ENCODE measurements at places on chromosomes 7 and 10.

- DNase-seq: no peak
These were observed 74.2 kb downstream of the TSPAN12 start for GRCh38 chr7:120783721-120784120.

DNA sequence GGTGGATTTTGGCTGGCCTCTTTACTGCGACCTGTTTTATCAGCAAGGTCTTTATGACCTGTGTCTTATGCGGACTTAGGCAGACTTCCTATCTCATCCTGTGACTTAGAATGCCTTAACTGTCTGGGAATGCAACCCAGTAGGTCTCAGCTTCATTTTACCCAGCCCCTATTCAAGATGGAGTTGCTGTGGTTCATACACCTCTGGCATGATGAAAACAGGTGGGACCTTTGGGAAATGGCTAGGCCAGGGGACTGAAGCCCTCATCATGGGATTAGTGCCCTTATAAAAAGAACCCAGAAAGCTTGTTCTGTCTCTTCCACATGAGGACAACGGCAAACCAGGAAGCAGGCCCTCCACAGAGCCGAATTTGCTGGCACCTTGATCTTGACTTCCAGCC lies 172.1 kb upstream of the MYO3A start:
- DNase-seq: no peak

GRCh38 chr7:65907501-65908198 lies 34.8 kb downstream of the VKORC1L1 start:
- no peak for DNase-seq

- no peak for DNase-seq
These were observed 137.3 kb downstream of the ANLN start for GRCh38 chr7:36526863-36527548.

DNA sequence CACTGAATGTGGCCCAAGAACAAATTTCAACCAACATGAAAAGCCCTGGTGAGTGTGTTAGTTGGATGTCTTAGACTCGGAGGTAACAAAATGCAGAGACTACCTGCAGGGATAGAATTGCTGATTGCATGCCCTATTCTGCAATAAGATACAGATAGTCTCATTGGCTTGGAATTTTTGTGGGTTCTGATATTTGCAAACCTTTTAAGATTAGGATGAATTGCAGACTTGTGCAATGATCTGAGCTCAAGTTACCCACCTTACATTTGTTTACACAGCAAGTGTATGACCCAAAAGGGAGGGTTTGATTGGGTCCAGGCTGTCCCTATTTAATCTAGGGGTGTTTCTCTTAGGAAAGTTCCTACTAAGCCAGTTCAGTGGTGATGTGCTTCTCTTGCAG lies 45.4 kb downstream of the GPR37 start:
- DNase-seq: no peak

GRCh38 chr7:121107923-121108498 lies 119.5 kb downstream of the CPED1 start:
- no peak for DNase-seq

DNA sequence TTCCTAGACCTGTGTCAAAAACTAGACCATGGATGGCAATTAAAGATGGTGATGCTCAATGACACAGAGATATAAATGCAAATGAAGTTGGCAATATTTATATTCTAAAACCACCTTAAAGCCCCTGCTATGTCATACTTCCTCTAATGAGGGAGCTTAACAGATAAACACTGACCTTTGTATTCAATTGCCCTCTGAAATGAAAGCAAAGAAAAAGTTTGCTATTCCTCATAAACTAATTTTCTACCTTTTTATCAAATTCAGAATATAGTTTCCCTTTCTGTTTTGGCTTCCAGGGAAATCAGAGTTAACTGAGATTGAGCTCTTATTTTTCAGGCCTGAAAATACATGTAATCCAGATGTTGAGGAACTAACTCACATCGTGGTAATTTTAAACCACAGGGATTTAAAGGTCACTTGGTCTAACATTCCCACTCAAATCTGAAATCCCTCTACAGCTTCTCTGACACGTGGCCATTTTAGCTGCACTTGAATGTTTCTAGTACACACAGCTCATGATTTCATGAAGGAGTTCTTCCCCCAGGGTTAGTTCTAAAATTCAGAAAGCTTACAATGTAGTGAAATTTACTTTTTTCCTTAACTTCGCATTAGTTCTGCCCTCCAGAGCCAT lies 37.9 kb upstream of the ABCB5 start:
- DNase-seq: no peak

DNA sequence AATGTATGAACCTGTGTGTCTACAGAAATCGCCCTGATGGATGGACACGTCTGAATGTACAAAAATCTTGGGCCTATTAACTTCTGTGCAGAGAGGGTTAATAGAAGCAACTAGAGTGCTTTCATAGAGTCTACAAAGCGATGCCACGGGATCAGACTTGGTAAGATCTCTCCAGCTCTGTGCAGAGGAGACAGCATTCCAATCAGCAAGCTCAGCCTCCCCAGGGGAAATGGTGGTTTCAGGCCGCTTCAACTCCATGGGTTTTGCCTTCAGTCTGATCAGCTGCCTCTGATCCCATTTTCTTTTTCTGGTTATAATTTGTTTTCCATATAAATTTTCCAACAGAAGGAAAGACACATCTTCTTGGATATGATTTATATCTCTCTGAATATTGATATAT lies 35.1 kb upstream of the COBL start:
- no peak for DNase-seq

GRCh38 chr7:132410385-132410784 lies 165.9 kb downstream of the PLXNA4 start:
- DNase-seq: no peak

- no peak for DNase-seq
These were observed 53.0 kb downstream of the SMURF1 start for GRCh38 chr7:99090771-99091542.

GRCh38 chr10:104041891-104042535 lies 43.7 kb downstream of the COL17A1 start:
- no peak for DNase-seq

DNA sequence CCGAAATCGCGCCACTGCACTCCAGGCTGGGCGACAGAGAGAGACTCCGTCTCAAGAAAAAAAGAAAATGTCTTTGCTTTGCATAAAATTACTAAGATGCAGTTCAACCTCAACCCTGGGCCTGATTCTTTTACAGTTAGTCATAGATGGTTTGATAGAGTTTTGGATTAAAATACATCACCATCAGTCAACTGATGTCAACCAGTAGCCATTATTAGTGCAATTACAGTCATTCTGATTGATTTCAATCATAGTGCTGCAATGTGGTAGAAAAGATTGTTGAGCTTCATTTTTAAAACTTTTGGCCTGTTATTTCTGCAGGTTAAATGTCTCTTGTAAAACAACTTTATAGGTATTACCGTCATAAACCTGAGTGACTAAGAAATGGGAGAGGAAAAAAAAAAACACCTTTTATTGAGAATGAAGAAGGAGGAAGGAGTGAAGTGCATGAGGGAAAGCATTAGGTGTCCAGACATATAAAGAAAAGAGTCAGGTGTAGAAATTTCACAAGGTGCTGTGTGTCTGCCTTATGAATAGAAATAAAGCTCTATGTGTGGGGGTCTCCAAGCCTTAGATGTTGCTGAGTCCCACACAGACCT lies 150.6 kb downstream of the TRIL start:
- DNase-seq: no peak

- peak; percentile 29 for DNase-seq
These were observed 501 bp downstream of the TFPI2 start for GRCh38 chr7:93890041-93890463.

GRCh38 chr7:41656366-41656765 lies 46.5 kb downstream of the INHBA start:
- no peak for DNase-seq

GRCh38 chr7:29424295-29424983 lies 139.2 kb upstream of the PRR15 start:
- no peak for DNase-seq

GRCh38 chr10:16699435-16700057 lies 117.7 kb downstream of the RSU1 start:
- no peak for DNase-seq

GRCh38 chr10:61664985-61665384 lies 2.3 kb downstream of the CABCOCO1 start:
- DNase-seq: no peak

DNA sequence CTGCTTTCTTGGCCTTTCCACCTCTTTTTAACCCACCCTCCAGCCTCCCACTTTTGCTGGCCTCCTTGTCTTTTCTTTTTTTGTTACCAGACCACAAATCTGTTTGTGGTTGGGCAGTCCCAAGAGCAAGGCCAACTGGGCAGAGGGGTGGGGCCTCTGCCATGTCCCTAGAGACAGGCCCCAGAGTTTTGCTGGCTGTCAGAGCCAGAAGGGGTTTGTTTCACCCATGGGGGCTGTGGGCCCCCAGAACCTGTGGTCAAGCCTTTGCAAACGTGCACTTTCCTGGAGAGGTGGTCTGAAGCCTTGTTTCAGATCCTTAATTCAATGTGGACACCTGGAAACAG lies 10.3 kb downstream of the ZMIZ1 start:
- DNase-seq: no peak

DNA sequence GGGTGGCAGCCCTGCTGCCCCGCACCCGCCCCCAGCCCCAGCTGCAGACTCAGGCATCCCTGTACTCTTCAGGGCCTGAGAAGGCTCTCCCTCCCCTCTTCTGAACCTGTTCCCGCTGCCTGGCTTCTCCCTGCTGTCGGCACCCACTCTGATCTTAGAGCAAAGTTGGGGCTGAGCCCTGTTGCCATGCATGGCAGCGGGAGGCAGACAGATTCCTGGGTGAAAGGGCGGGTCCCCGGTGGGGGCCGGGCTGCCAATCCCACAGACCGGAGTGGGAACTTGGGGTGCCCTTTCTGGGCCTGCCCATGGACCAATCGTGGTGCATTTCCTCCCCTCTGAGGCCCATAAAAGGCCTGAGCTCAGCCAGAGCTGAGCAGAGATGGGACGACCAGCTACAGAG lies 80.7 kb downstream of the SPDYE5 start:
- DNase-seq: no peak

- no peak for DNase-seq
These were observed 14.7 kb downstream of the KCTD7 start for GRCh38 chr7:66643395-66643794.

DNA sequence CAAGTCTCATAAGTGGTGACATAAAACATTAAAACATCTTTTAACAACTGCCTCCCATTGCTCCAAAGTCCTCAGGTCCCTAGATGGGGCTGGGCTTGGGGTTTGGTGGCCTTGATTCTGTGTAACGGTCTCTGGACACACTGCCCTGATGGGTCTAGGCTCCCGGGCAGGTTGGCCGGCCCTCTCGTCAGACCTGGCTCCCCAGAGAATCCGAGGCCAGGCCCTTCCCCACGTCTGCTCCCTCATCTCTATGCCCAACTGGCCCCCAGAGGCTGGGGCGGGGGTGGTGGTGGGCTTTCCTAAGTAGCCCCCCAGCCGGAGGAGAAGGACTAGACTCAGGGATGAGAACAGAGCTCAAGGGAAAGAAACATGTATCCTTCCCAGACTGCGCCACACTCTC lies 31.5 kb upstream of the EFCAB10 start:
- no peak for DNase-seq

DNA sequence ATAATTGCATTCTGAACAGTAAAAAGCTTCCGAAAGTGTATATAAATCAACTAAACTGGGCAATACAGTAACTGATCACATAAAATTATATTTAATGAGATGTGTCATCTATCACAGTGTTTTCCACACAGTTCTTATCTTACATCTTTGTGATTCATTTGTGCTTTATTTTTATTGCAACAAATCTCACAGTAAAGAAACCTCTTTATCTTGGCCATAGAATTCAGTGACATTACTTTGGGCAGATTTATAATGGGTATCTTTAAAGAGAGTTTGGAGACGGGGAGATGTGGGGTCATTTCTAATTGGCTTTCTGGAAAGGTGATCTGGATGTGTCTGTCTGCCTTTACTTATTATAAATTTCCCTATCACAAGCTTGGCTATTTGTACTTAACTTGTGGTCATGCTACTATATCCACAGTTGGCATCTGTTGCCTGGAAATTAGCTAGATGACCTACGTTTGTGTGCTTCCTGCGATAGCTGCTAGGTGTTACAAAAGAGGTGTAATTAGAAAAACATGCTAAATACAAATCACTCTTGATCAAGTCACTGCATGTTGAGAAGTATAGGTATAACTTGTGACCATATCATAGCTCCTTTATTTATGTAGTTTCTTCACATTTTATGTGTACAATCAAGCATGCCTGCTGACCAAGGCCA lies 123.8 kb downstream of the ARID5B start:
- DNase-seq: no peak

- DNase-seq: no peak
These were observed 65.8 kb upstream of the ELMO1 start for GRCh38 chr7:37514497-37514896.

GRCh38 chr10:119135513-119135881 lies 30.0 kb downstream of the SFXN4 start:
- no peak for DNase-seq

DNA sequence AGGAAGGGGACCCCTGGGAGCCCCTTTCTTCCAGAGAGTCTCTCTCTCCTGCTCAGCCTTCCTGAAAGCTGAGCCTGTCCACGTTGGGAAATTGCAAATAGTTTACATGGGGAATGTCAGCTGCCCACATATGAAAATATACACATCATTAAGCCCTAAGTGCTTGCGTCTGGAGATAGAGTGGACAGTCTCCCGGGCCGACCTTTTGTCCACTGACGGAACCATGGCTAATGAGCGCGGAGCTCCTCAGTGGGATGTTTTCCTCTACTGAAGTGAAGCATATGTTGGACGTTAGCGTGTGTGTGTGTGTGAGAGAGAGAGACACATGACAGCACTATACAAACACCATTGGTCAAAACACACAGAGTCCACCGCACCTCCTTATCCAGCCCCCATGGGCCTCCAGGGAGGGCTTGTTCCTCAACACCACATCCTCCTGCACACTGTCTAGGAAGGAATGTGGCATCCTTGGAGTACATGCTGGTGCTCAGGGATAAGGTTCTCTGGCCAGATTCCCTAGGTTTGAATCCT lies 128.4 kb downstream of the RGS10 start:
- DNase-seq: no peak
